CD4-positive, alpha-beta T cell treated with Interleukin-4 for 4 hours (primary cell): ENCODE measurements at places on chromosomes 3 and 15.

DNA sequence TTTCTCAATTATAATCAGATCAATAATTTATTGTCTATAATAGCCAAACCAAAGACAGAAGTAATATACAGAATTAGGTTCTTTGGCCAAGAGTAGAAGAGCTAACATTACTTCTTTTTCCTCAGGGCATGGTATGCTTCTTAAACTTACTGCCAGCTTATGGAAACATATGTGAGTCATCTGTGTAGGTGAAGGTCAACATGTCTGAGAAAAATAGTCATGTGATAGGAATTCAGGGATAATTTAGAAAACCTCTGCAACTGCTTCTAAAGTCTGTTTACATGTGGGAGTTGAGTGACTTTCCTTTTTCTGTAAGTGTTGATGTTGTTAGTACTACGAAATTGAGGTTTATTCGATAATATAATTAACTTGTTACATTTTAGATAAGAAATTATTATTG, 19.2 kb upstream of the MAP6D1 start:
- DNase-seq, result no peak

- DNase-seq, result no peak
Measured at GRCh38 chr3:8793242-8793641, 23.8 kb upstream of the OXTR start.

GRCh38 chr15:68176601-68177000, 28.5 kb downstream of the CALML4 start:
- no peak for DNase-seq

- no peak for DNase-seq
Measured at GRCh38 chr3:110246796-110247376, 824.7 kb upstream of the NECTIN3 start.

DNA sequence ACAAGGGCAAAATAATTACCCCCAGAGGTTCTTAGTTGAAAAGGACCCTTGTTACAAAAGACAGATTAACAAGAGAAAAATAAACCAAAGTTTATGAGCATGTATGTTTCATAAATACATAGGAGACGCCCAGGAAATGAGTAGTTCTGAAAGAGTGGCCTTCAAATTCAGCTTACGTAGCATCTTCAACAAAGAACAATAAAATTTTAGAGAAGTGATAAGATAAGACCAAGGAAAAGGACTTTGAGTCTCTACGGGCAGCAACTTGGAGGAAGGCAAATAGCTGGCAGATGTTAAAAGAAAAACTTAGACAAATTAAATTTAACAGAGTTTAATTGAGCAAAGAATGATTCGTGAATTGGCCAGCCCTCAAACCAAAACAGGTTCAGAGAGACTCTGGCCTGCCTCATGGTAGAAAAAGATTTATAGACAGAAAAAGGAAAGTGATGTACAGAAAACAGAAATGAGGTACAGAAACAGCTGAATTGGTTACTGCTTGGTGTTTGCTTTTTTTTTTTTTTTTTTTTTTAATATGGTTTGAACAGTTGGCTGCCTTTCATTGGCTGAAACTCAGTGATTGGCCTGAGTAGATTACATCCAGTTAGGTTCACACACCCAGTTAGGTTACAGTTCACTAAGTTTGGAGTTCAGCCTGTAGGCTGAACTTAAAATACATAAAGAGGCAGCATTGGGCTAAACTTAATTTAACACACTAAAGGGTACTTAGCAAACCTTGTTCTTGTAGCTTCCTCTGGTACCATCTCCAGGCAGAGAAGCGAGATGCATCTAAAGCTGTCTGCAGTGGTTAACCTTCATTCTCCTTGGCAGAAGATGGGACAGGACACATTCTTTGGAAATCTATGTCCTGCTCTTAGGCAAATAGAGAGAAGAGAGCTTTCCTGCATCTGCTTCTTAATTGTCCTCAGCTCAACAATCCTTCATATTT, 23.2 kb downstream of the C2CD4B start:
- DNase-seq, result no peak

DNA sequence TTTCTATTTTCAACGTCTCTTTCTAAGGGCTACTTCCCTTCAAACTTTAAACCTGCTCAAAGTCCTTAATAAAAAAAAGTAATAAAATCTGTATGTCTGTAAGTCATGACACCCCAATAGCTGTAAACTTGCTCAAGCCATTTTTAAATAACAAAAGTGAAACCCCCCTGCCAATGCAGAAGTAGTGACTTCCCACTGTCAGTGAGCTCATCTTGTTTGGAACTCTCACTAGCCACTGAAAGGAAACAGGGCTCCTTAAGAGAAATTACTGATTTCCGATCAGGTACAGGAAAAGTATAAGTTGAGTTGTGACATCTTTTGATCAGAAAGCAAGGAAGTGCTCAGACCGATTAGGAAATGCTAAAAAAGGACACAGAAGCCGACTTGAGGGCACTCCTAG, 27.6 kb upstream of the GPR171 start:
- peak; percentile 23 for DNase-seq
